IMR-90 (cell line): ENCODE measurements at places on chromosomes 13 and 19. TPM values are rescaled to one million over a fixed set of nuclear protein-coding genes. Genes with fewer than 3 reads are reported as not detected.

GRCh38 chr19:30309905-30310601 is 62.1 kb upstream of the ZNF536 start:
- DNase-seq, result no peak

DNA sequence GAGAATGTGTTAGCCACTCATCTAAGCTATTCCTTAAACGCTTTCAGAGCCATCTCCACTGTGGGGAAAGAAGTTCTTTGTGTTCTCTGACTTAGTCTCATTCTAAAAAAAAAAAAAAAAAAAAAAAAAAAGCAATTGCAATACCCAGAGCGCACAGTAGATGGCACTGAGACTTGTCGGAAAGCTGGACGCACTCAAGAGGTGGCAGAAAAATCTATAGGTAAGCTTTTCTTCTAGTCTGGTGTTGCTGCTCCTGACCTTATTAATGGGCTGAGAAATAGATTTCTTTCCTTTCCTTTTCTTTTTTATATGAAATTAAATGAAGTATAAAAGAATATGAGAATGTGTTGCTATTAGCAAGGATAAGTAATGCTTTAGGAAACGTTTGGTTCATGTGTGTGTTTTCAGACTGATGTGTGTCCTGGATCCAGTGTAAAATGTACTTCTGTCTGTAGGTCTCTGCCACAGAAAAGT is 4.7 kb upstream of the GJB2 start:
- DNase-seq, result peak; percentile 56

- no peak for DNase-seq
Measured at GRCh38 chr19:56866538-56866937, 26.0 kb upstream of the PEG3 start.

- DNase-seq, result no peak
Measured at GRCh38 chr19:32895384-32895783, 25.8 kb upstream of the SLC7A9 start.

DNA sequence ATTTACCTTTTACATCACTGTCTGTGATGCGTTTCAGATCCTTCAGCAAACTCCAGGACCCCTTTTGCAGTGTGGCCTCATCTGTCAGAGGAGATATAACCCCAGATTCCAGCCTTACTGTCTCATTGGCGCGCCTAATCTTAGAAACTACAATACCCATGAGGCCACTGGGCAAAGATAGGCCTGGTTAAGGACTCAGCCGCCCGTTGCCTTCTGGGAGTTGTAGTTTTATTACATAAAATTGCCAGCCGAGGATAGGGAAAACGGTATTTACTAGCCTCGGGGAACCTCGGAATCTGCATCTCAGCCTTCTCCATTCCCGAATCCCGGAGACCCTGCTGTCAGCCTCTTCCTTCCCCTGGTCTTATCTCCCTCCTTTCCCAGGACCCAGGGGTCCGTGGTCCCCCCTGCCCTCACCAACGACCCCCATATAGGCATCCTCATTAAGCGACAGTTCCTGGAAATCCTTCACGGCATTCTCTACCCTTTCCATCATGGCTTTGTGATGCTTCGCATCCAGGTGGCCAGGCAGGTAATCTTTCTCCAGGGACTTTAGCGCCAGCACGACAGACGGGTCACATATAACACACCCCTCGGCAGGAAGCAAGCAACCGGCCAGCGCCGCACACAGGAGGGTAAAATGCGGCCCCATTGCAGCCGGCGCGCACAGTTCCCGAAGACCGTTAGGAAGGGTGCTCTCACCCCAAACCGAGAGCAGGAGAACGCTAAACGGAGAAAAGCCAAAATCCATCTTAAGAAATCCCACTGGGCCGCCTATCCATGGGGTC is 1.3 kb downstream of the IZUMO1 start:
- DNase-seq, result peak; percentile 57

DNA sequence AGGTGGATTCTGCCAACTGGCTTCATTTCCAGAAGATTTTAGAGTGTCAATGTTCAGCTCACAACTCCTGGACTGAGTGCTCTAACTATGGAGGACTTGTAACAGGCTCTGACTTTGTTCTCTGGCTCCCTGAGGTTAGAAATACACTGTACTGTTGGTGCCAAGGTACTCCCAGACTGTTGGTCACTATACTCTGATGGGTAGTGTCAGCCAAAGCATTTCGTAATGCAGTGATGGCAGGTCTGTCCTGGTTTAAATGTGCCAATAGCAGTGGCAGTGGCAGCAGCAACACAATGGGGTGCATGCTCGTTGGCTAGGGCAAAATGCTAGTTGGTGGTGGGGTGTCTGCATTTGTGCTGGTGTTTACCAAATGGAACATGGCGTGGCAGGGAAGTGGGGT is 472.2 kb downstream of the TDRD3 start:
- DNase-seq, result no peak

Gene MYBPC2
- not detected in 2 replicates for total RNA-seq

Gene SPC24
- 68.3 and 97.5 TPM in 2 replicates for total RNA-seq

Gene CCL25
- total RNA-seq, result not detected in 2 replicates

Gene ZNF546
- 5.8 and 6.5 TPM in 2 replicates for total RNA-seq

Gene KIR2DL3
- total RNA-seq, result not detected in 2 replicates

Gene OR7A5
- total RNA-seq, result not detected in 2 replicates

DNA sequence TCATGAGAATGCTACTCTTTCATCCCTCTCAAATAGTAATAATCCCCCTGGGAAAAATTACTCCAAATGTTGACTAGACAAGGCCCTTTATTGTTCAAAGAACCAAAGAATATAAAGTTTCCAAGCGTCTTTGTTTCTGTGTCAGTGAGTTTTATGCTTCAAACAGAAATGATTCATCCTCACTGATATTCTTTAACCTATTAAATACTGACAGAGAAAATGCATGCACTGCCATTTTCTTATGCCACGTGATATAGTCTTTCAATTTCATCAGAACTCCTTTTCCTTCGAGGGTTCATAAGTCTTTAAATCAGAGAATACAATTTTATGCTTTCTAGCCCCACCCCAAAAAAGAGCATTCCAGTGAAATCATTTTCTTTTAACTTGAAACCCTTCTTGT is 211.6 kb downstream of the SHISA2 start:
- no peak for DNase-seq

- no peak for DNase-seq
Measured at GRCh38 chr19:45159971-45160324, 834 bp downstream of the NKPD1 start.

- no peak for DNase-seq
Measured at GRCh38 chr13:112877066-112877465, 91.9 kb upstream of the MCF2L start.

DNA sequence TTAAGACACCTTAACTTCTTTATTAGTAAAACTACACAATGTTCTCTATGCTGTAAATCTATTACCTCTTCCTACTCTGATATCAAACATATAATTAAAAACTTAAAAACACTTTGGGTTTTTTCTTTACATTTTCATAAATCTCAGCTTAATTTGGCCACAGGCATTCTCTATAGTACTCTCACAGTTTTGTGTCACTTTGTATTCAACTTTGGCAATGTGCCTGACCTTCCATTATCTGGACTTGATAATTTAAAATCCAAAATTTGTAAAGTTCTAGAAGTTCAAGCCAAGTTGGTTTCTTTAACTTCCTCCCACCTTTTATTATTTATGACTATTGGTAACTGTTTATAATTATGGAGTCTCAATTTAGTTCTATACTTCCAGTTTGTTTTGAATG is 46.4 kb downstream of the VWA8 start:
- DNase-seq, result no peak

GRCh38 chr19:32688311-32688710 is 3.3 kb upstream of the NUDT19 start:
- DNase-seq, result peak; percentile 71

DNA sequence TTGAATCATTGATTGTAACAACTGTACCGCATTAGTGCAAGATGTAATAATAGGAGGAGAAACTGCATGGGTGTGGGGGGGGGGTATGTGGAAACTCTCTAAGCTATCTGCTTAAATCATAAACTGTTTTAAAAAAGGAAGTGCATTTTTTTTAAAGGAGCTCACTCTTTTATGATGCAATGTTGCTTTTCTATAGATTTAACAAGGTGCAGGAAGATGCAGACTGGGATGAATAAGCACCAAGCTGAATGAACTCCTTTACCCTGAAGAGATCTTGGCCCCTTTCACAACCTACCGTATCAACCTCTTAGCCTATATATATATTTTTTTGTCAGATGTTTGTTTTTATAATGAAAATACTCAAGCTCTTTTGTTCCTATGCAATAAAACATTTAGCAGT is 95.9 kb downstream of the AKAP11 start:
- no peak for DNase-seq

DNA sequence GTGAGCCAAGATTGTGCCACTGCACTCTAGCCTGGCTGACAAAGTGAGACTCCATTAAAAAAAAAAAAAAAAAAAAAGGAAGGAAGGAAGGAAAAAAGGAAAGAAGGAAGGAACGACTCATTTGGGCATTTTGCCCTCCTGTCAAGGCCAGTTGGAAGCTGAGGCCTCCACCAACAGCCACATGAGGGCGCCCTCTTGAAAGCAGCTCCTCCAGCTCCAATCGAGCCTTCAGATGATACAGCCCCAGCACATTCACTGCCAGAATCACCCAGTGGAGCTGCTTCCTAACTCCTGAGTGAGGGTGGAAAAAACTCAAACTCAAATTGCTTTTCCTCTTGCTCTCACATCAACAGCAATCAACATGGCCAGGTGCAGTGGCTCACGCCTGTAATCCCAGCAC is 40.9 kb downstream of the GNG7 start:
- no peak for DNase-seq
